Anterior cingulate cortex (tissue), 58 donors: ENCODE measurements at places on chromosomes 1 and 21.

DNA sequence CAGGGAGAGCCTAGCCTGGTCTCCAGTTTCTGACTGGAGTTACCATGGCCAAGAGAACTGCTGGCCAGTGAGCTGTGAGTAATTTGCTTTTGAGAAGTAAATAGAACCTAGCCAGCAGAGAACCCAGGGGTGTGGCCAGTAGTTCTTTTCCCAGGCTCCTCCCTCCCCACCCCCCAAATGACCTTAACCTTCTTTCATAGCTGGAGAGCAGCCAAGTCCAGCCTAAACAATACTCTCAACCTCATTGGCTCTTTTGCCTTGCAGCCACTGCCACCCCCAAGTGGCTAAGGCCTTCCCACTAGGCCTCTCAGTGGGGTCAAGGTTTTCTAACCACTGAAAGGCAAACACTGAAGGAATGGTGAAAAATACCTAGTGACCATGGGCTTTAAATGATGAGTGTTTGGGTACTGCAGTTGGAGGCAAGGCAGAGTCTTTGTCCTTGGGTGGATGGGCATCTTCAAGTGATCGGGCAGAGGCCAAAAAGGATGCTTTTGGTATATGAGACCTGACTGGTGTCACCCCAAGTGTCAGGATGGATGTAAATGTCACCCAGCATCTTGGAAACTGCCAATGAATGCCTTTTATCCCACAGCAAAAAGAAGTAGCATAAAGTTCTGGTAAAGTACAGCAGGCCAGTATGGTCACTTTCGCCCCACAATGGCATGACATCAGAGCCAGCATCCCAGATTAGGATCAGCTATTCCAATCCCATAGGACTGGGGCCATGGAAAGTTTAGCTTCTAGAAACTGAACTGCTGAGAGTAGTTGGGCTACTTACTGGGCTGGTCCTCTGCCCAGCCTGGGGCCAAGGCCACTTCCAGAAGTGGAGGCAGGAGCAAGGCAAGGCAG lies 3.5 kb upstream of the PIGV start:
- peak; percentile 26 for DNase-seq

DNA sequence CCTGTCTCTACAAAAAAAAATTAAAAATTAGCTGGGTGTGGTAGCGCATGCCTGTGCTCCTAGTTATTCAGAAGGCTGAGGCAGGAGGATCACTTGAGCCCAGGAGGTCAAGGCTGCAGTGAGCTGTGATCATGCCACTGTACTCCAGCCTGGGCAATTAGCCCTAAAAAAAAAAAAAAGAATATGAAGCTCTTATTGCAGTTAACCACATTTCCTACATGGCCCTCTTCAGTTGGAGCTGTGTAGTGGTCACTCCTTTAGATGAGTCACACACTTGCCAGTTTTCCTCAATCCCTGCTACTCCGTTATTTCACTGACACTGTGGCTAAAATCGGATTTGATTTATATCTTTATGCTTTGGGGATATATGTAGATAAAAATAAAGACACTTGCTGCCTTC lies 11.8 kb downstream of the NFYC start:
- no peak for DNase-seq

GRCh38 chr1:68175621-68176398 lies 56.5 kb downstream of the WLS start:
- no peak for DNase-seq

- DNase-seq: no peak
Measured at GRCh38 chr1:193656841-193657240, 470.4 kb upstream of the B3GALT2 start.

DNA sequence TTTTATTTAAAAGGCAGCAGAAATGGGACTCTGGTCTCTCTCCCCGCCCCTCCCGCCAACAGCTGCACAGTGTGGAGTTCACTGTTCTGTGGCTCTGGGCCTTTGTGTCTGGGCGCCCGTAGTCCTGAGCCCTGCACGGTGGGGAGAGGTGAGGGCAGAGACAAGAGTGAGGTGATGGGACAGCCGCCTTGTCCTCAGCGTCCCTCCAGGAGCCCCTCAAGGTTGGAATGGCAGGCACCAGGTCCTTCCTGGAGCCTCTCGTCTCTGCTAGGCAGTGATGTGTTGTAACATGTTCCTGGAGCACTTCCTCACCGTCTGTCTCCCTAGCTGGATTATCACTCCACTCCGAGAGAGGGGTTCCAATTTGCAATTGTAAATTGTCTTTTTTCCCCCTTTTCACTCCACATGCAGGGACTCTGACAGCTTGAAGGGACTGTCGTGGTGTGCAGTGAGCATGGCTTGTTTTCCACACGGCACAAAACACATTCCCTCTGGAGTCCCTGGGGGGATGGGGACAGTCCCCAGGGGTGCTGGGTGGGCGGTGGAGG lies 44.6 kb upstream of the C1orf174 start:
- no peak for DNase-seq

GRCh38 chr1:12554521-12555305 lies 63.3 kb downstream of the DHRS3 start:
- DNase-seq: no peak

GRCh38 chr1:172343240-172344160 lies 77.0 kb upstream of the C1orf105 start:
- DNase-seq: no peak

GRCh38 chr1:76872944-76873343 lies 5.7 kb downstream of the ST6GALNAC5 start:
- DNase-seq: no peak

DNA sequence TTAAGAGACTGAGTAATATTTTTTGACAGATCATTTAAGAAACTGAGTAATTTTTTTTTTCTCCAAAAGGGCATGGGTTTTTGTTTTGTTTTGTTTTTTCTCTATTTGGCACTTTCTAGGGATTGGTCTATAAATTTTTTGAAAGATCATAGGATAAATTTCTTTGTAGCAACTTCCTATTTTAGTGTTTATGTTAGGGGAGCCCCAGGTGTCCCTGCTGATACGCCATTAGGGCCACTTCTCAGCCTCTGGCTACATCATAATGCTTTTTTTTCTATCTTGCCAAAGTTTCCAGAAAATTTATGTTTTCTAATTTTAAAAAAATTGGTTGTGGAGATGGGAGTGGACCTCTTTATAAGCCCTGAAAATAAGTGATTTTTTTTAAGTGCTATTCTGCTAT lies 2.6 kb downstream of the GABPA start:
- DNase-seq: no peak

DNA sequence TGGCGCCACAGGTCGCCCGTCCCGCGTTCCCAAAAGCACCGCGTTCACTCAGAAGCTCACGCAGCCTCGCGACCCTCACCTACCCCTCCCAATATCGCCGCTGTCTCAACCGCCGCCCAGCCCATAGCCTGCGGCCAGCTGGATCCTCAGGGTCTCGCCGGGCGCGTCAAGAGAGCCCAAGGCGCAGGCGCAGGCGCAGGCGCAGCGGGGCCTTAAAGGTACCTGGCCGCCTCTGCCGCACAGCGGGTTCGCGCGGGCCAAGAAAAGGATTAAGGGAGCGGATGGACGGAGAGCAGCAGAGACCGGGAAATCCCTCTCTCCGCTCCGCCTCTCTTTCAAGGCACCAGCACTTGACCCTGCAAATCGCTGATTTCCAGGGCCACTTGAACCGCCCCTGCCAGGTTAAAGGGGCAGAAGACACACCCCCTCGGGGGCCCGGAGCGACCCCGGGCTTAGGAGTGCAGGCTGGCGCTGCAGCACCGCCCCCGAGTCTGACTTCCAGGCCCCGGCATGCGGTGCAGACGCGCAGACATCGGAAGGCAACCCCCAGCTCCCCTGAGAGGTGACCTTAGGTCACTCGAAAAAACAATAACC lies at the start of gene NBPF20:
Gene NBPF20, minus strand, starts transcription at position 168 of the 594 bp plus-strand sequence. CDS start 20,331 bp downstream, outside the sequence.
- peak; percentile 64 for DNase-seq

- DNase-seq: no peak
Measured at GRCh38 chr1:25587290-25587689, 29.3 kb upstream of the MAN1C1 start.

GRCh38 chr1:236389253-236389652 lies 4.8 kb upstream of the EDARADD start:
- no peak for DNase-seq

GRCh38 chr1:171917331-171917730 lies 76.0 kb downstream of the DNM3 start:
- no peak for DNase-seq

DNA sequence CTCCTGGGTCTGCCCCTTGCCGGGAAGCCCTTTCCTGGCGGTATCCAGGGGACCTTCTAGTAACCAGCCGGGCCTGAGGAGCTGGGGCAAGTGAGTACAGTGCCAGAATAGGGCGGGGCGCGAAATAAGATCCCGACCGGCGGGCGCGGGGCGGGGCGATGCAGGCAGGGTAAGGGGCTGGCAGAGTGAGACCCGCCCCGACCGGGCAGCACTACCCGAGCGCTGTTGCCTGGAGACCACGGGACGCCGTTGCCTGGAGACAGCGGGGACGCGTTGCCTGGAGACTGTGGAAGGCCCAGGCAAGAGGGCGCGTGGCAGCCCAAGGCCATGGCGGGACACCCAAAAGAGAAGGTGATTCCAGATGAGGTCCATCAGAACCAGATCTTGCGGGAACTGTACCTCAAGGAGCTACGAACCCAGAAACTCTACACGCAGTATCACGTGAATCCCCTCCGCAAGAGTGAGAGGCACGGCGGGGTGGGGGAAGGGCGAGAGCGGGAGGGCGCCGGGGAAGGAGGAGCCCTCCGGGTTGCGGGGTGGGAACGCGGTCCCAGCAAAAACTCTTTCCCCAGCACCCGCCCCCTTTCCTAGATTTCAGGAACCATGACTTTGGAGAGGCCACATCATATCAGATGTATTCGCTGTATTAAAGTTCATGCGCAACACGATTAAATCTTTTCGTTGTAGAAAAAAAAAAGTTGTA lies 24.3 kb downstream of the EBNA1BP2 start:
- DNase-seq: peak; percentile 11

GRCh38 chr1:65704318-65704717 lies 88.4 kb upstream of the PDE4B start:
- no peak for DNase-seq

DNA sequence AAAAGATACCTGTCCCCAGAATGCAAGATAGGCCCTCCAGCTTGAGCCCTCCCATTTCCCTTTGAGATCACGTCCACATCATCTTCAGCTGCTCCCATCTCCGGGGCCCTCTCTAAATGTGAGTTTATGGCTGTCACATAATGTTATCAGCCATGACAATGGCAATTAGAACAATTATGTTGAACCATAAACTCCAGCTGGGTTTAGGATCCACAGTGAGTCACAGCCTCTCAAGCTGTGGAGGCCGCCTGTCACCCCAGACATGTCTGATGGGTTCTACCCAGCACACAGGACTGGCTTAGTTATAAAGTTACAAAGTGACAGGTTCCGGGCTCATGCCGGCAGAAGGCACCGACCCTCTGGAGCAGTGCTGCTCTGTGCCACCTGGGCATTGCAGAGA lies 597.3 kb downstream of the PTPRU start:
- DNase-seq: no peak

DNA sequence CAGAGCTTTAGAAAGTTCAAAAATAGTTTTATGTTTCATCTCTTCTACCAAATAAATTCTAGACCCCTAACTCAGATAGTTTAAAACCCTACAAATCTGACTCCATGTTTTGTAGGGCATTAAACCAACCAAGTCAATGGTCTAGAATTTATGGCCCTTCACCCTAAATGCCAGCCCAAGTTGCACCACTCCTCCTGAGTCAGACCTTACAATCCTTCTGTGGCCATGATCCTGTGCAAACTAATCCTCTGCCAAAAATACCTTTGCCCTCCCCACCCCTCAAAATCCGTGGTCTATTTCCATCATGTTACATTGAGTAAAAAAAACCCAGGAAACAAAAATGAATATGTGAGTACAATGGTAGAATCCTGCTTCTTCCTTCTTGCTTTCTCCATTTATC lies 179.3 kb downstream of the NR5A2 start:
- no peak for DNase-seq

- no peak for DNase-seq
Measured at GRCh38 chr1:231776010-231776756, 149.6 kb downstream of the DISC1 start.
